ENCODE measurements at places on chromosomes 5 and 9.

GRCh38 chr9:87322840-87323635 lies 174.6 kb upstream of the DAPK1 start:
- H3K27me3 ChIP-seq = no peaks in the 10 kb centered on the region
- DNase-seq = no peak
- H3K4me1 ChIP-seq = no peaks in the 10 kb centered on the region
- H3K4me3 ChIP-seq = no peak overlapping the region
- H3K36me3 ChIP-seq = no peaks in the 10 kb centered on the region
- no peak overlapping the region for H3K27ac ChIP-seq

- no peaks in the 10 kb centered on the region for H3K27me3 ChIP-seq
- H3K36me3 ChIP-seq = no peaks in the 10 kb centered on the region
- H3K4me1 ChIP-seq = peaks cover 10% of the 10 kb centered on the region
- no peak for DNase-seq
- no peak overlapping the region for H3K27ac ChIP-seq
These were observed 49.7 kb downstream of the PLPP1 start for GRCh38 chr5:55485073-55485472.

DNA sequence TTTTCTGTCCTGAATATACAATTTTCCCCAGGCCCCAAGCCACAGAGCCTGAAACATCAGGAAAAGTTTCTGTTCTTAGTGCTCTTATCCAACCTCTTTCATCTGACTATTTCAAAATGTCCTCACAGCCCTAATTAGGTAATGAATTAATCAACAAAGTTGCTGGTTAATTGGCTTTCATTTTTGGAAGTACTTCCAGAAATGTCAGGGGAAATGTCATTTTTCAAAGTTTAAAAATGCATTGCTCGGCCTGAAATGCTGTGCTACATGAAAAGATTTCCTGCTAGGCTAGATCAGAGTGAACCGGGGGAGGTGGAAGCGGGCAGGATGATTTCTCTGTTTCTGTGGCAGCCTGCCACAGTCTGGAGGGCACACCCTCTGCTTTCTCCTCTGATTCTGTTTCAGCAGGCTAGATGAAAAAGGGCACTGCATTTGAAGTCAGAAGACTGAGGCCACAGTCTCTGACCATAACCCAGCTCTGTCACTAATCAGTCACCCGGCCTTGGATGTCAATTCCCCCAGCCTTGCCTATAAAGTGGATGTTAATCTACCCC lies 55.9 kb upstream of the BARX1 start:
- H3K4me3 ChIP-seq = no peak overlapping the region
- no peak overlapping the region for H3K27ac ChIP-seq
- H3K36me3 ChIP-seq = no peaks in the 10 kb centered on the region
- peaks cover 4% of the 10 kb centered on the region for H3K4me1 ChIP-seq
- no peak for DNase-seq

DNA sequence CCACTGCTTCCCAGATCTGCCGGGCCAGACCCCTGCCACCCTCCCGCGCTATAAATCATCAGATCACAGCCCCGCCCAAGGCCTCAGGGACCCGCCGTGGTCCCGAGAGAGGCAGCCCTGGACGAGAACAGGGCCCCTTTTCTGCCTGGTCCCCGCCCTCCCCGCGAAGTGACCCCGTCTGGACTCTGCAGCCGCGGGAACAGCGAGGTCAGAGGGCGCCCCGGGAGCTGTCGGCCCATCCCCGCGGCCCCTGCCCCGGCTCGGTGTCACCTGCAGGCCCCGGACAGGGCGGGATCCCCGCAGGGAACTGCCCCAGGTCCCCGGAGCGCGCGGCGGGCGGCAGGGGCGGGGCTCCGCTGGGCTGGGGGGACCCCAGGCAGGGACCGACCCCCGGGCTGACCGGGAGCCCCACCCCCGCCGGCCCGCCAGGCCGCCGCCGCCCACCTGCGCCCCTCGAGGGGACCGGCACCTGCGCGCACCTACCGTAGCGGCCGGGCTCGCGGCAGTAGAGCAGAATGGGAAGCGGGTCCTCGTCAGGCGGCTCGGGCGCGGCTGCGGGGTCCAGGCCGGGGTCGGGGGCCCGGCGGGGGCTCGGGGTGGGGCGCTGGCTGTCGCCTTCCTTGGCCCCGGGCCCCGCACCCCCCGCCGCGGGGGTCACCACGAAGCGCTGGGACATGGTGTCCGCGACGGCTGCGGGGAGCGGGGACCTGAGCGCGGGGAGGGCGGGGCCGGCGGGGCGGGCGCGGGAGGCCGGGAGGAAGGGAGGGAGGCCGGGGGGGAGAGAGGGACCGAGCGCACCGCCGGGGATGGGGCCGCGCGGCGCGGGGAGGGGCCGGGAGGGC lies 43.5 kb upstream of the SLC12A7 start:
- H3K27me3 ChIP-seq = peaks cover 18% of the 10 kb centered on the region
- H3K4me1 ChIP-seq = peaks cover 5% of the 10 kb centered on the region
- no peak overlapping the region for H3K27ac ChIP-seq
- H3K36me3 ChIP-seq = peaks cover 14% of the 10 kb centered on the region
- no peak overlapping the region for H3K4me3 ChIP-seq

DNA sequence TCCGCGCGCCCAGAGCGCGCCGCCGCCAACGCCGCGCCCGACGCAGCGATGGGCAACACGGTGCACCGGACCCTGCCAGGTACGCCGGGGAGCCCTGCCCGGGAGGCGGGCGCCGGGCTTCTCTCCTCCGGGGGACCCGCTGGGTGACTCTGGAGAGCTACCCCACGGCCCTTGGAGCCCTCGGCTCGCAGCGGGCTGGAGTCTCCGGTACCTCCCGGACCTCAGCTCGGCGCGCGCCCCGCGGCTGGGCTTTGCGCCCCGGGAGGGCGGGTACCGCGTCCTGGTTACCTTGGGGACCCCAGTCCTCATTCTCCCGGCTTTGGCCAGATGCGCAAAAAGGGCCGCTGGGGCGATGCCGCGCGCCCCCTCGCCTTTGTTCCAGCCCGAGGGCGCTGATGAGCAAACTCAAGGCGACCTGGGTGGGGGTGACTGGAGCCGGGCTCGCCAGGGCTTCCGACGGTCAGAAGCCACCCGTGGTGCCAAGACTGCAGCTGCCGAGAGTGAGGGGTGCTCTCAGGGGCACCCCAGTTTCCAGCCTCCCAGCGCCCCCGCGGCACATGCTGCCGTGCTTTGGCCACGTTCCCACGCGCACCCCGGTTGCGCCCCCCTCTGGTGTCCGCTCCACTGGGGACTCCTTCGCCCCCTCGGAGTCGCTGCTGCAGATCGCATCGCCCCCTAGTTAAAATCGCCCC lies 442 bp downstream of the NEURL1B start:
- no peak overlapping the region for H3K27ac ChIP-seq
- H3K4me3 ChIP-seq = no peak overlapping the region

DNA sequence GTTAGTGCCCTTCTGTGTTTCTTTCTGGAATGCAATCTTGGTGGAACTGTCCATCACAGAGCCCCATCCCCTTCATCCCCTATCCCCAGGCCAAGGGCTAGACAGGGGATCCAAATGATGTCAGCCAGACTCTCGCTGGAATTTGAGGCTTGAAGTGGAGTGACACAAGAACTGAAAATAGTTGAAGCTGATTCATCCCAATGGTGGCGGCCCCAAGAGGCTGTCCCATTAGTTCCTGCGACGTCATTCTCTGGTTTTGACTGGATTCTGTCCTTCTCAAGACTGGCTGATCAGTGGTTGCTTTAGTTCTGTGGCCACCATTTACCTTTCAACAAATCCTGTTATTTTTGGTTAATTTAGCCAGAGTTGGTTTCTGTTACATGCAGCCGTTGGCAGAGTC lies 59.9 kb downstream of the SUB1 start:
- H3K27ac ChIP-seq = no peak overlapping the region
- no peaks in the 10 kb centered on the region for H3K27me3 ChIP-seq
- H3K4me1 ChIP-seq = no peaks in the 10 kb centered on the region
- no peak overlapping the region for H3K4me3 ChIP-seq

DNA sequence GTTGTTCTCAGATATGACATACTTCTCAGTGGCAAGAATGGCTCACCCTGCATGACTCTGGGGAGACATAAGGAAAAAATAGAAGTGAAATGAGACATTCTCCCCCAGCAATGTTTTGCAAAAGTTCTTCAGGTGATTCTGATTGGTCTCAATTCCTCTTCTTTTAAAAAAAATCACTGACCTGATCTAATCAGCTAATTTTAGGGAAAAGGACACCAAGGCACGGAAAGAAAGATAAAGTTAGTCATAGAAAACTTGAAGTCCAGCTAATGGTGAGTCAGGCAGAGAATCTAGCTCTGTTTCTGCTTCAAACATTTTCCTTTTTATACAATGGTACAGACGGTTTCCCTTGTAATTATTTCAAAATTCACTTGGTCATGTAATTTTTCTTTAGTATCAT lies 1018.9 kb upstream of the ARRDC3 start:
- H3K4me1 ChIP-seq = no peaks in the 10 kb centered on the region
- H3K27me3 ChIP-seq = no peaks in the 10 kb centered on the region
- no peak for DNase-seq
- no peaks in the 10 kb centered on the region for H3K36me3 ChIP-seq
- no peak overlapping the region for H3K4me3 ChIP-seq

- no peaks in the 10 kb centered on the region for H3K4me1 ChIP-seq
- no peaks in the 10 kb centered on the region for H3K27me3 ChIP-seq
- DNase-seq = no peak
- no peak overlapping the region for H3K4me3 ChIP-seq
These were observed 836.1 kb upstream of the CDH6 start for GRCh38 chr5:30357371-30357770.

GRCh38 chr5:149294872-149295829 lies 23.5 kb downstream of the AFAP1L1 start:
- peaks cover 14% of the 10 kb centered on the region for H3K27me3 ChIP-seq
- H3K27ac ChIP-seq = peak overlapping the region; percentile 85
- peaks cover 42% of the 10 kb centered on the region for H3K36me3 ChIP-seq
